HT1080 (cell line): ENCODE measurements at places on chromosomes 2 and 18. TPM values are rescaled to one million over a fixed set of nuclear protein-coding genes. Genes with fewer than 3 reads are reported as not detected.

DNA sequence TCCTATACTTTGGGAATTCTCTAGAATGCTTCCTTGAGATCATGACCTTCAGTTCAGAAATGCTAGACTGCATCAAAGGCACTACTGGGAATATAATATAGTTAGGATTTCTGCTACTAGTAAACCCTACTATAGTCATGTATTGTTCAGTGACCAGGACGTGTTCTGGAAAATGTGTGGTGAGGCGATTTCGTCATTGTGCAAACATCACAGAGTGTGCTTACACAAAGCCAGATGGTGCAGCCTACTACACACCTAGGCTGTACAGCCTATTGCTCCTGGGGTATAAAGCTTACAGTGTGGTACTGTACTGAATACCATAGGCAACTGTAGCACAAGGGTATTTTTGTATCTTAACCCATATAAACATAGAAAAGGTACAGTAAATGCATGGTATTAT is 13.0 kb downstream of the CXCR4 start:
- DNase-seq: no peak

- no peak for DNase-seq
These were observed 28.2 kb downstream of the SDC1 start for GRCh38 chr2:20196657-20197161.

Gene ZSCAN30
- 2.8 and 6.3 TPM in 2 replicates for total RNA-seq

- DNase-seq: no peak
These were observed 196.1 kb downstream of the AGPS start for GRCh38 chr2:177588671-177589070.

DNA sequence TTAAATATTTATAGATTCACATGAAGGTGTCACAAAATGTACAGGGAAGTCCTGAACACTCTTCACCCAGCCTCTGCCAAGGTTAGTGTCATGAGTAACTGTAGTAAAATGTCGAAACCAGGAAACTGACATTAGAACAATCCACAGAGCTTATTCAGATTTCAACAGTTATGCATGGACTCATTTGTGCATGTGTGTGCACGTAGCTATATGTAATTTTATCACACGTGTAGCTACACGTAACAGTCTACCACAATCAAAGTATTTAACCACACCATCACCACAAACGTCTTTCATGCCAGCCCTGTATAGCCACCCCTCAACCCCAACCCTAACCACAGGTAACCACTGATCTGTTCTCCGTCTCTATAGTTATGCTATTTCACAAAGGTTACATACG is 211.7 kb upstream of the REV1 start:
- no peak for DNase-seq

DNA sequence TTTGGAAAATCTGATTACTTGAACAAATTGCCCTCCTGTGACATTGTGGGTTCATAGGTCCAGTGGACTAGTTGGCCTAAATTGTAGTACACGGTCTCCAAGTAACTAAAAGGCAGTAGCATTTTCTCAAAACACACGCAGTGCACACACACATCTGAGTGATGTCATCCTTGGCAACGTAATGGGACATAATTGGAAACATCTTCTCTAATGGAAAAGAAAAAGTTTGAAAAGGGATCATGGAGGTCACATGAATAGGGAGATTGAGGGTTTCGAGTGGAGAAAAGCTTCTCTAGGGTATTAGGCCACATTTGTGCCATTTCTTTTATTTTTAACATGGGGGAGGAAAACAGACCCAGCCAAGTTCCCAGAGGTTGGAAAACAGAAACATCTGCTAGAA is 93.3 kb downstream of the MAP4K4 start:
- DNase-seq: no peak

- no peak for DNase-seq
These were observed 37.1 kb downstream of the FAM161A start for GRCh38 chr2:61816480-61817355.

Gene ERICH2
- not detected in 2 replicates for total RNA-seq

- no peak for DNase-seq
These were observed 109.0 kb upstream of the EPAS1 start for GRCh38 chr2:46188041-46188716.

Gene PXDN
- 0.40 and 0.88 TPM in 2 replicates for total RNA-seq

GRCh38 chr2:69102041-69102593 is 89.1 kb downstream of the ANTXR1 start:
- DNase-seq: no peak

- DNase-seq: no peak
These were observed 183.8 kb downstream of the PTPRM start for GRCh38 chr18:7750966-7751365.

GRCh38 chr2:200453853-200454534 is 55.9 kb downstream of the KCTD18 start:
- DNase-seq: no peak

GRCh38 chr2:224405412-224405811 is 3.5 kb upstream of the FAM124B start:
- DNase-seq: no peak

Gene RAB17
- 0.43 TPM in 1 of 2 replicates, not detected in the other for total RNA-seq

DNA sequence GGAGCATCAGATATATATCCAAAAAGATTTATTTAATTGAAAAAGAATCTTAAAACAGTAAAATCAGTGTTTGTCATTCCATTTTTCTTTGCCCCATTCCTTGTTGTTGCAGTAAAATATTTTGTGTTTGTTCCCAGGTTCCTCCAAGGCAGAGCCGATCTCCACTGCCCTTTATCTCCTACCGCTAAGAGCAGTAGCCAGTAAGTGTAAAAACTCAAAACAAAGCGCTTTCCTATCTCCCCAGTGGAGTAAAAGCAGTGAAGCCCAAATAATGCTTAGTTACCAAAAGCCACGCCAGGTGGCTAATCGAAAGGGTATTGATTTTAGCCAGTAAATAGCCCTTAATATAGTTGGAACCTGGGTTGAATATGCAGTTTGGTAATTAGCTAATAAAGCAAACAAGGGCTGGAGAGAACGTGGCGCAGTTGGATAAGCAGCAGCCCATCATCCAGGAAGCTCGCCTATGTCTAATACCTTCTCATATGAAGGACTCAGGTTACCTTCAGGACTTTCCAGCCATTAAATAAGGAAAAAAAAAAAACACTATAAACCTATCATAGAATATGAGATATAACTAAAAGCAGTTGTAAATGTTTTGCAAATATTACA is 12.4 kb upstream of the GPD2 start:
- DNase-seq: no peak
